Fibroblast of villous mesenchyme (primary cell): ENCODE measurements at places on chromosomes 11 and 22.

DNA sequence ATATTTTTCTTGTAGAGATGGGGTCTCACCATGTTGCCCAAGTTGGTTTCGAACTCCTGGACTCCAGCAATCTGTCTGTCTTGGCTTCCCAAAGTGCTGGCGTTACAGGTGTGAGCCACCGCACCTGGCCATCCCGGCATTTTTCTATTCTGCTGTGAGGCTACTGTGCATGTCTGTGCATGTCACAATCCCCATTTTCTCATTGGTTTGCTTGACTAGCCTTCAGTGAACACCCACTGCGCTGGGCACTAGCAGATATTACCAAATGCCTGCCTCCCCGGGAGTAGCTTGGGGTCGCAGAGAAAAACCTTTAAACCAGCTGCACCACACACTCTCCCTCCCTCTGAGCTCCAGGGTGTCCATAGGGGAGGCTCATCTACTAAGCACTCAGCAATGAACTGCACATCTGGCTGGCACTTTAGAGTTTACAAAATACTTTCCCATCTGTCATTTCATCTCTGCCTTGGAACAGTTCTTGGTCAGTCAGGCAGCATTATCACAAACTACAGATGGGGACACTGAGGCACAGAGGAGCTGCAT is 4.9 kb downstream of the CSNK1E start:
- peak; percentile 65 for DNase-seq

GRCh38 chr11:30826911-30827310 is 240.8 kb upstream of the MPPED2 start:
- DNase-seq = no peak

GRCh38 chr22:26921726-26922125 is 264.3 kb downstream of the MIAT start:
- DNase-seq = no peak

- DNase-seq = no peak
These were observed 36.1 kb upstream of the NNMT start for GRCh38 chr11:114260077-114260476.

- no peak for DNase-seq
These were observed 54.5 kb upstream of the ZBTB44 start for GRCh38 chr11:130369141-130369691.

GRCh38 chr22:45972889-45973253 is 4.1 kb downstream of the WNT7B start:
- DNase-seq = no peak

DNA sequence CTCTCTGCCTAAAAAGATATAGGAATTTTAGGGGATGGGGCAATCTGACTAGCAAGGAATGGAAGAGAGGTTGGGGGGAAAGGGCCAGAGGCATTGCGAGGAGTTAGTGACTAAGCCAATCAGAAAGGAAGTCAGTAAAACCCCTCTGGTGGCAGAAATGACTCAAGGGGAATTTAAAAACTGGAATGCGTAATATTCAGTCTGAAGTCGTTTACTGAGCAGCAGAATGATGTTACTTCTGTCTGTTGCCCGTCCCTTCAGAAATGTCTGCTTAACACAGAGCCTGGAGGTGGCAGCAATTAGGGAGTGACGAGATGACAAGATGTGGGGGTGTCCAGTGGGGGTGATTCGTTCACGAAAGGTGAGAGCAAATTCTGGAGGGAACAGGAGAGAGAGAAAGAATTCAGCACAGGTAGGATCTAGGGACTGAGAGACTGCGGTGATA is 107.7 kb upstream of the CLMP start:
- peak; percentile 24 for DNase-seq

DNA sequence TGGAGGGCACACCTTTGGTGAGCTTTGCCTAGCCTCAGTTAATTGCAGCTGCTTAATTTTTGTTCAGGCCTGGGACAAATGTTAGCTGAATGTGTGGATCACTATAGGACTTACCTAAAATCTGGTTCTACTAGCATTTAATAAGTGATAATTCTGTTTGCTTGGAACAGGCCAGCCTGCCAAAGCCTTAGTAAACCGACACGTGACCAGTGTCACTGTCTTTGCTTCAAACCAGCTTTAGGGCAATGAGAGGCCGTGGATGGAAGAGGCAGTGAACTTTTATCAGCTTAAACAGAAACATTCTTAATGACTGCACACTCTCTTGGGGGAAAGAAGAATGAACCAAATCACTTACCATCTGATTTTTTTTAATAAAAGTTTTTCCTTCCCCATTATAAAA is 10.8 kb downstream of the PARVA start:
- no peak for DNase-seq

GRCh38 chr11:34366522-34366921 is 8.7 kb upstream of the ABTB2 start:
- DNase-seq = no peak

DNA sequence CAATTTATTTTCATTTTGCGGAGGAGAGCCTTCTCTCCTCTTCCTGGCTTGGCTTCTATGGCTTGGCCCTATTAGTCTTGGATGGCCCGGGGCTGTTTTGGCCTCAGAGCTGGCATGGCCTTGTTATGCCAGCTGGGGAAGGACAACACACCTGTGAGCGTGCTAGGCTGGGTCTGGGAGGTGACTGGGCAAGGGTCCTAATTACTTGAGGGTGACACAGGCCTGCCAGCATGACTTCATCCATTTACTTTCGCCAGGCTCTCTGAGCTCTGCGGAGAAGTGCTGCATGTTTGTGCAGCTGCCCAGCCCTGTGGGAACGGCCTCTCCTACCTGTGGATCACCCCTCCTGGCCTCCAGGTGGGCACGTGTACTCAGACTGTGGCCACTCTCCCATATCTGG is 153.6 kb downstream of the SNX19 start:
- DNase-seq = no peak

GRCh38 chr11:114836161-114836560 is 157.8 kb downstream of the NXPE2 start:
- DNase-seq = no peak

DNA sequence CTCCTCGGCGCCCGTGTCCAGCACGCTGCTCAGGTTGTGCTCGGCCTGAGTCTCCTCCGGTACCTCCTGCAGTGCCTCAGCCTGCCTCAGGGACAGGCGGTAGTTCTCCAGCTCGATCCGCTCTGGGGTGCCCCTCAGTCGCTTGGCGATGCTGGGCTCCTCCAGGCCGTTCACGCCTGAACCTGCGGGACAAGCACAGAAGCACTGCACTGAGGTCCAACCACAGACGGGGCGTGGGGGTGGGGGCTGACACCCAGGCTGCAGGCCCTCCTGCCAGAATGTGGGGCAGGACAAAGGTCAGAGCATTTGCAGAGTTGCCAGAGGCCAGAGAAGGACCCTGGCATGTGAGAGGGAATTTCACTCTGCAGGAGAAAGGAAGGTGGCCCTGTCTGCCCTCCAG is 67.6 kb upstream of the BID start:
- DNase-seq = no peak

GRCh38 chr11:112525270-112525669 is 264.6 kb upstream of the PLET1 start:
- peak; percentile 75 for DNase-seq

DNA sequence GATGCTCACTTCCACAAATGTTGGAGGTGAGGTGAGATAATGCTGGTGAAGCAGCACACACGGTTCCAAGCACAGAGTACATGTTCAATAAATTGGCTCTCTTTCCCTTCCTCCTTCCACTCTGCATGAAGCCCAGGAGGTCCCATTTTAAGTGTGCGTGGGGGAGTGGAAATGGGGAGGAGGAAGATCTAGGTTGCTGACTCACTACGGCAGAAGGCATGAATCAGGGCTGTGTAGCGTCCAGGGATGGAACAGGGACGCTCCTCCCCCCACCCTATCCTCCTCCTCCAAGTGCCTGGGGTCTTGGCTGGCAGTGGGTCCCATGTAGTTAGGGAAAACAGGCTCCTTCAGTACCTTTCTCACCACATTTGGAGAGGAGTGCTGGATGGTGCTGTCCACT is 44.2 kb downstream of the TRIM66 start:
- peak; percentile 27 for DNase-seq

- no peak for DNase-seq
These were observed 9.8 kb upstream of the CARD16 start for GRCh38 chr11:105054723-105055493.

DNA sequence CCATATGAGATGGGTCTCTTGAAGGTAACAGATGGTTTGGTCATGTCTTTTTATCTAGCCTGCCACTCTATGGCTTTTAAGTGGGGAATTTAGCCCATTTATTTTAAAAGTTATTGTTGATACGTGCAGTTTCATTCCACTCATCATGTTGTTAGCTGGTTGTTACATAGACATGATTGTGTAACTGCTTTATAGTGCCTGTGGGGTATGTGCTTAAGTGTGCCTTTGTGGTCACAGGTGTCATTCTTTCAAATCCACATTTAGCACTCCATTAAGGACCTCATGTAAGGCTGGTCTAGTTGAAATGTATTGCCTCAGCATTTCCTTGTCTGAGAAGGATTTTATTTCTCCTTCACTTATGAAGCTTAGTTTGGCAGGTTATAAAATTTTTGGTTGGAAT is 263.8 kb upstream of the LUZP2 start:
- DNase-seq = no peak

- no peak for DNase-seq
These were observed 4.3 kb upstream of the PARVB start for GRCh38 chr22:44019846-44020245.

DNA sequence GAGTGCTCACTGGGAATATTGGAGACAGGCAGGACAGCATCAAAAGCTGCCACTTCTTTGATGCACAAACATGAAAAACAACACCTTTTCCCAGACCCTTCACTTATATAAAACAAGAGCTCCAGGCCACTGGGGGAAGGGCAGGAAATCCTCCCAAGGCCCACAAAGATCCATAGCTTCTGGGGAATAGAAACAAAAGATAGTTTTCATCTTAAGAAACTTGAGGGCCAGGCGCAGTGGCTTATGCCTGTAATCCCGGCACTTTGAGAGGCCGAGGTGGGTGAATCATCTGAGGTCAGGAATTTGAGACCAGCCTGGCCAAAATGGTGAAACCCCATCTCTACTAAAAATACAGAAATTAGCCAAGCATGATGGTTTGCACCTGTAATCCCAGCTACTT is 15.3 kb downstream of the RTL6 start:
- peak; percentile 34 for DNase-seq

DNA sequence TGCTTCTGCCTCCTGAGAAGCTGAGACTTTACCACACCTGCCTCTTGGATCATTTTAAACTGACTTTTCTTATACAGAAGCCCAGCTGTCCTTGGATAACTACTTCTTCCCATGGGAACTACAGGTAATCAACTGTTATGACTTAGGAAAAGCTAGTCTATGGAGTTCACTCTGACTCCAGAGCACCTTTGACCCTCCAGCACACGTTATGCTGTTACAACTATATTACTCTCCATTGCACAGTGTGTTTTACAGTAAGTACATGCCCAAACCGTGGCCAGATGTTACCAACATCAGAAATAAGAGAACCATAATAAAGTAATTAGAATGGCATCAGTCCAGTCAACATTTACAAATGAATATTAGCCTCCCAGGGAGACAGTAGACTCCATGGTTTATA is 21.3 kb upstream of the TSG101 start:
- DNase-seq = no peak

DNA sequence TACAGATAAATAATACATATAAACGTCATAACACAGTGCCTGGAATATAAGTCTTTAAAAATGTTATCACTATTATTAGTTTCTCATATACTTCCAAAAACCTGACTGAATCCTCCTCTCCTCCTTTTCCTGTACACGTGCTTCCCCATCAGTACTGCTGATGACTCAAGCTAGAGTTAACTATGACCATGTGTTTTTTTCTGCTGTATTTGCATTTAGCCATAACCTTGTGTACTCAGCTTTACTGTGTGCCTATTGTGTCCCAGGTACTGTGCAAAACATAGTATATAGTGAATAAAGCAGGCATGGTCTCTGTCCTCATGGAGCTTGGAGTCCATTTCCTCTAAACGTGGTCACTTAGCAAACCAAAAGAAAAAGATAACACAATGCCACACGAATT is 56.5 kb upstream of the ARHGAP32 start:
- peak; percentile 58 for DNase-seq
